ENCODE measurements at places on chromosomes 1 and 21.

- no peak for DNase-seq
Measured at GRCh38 chr21:35882791-35883240, 177.5 kb downstream of the SETD4 start.

- no peak for DNase-seq
Measured at GRCh38 chr1:47754221-47754620, 243.0 kb downstream of the TRABD2B start.

DNA sequence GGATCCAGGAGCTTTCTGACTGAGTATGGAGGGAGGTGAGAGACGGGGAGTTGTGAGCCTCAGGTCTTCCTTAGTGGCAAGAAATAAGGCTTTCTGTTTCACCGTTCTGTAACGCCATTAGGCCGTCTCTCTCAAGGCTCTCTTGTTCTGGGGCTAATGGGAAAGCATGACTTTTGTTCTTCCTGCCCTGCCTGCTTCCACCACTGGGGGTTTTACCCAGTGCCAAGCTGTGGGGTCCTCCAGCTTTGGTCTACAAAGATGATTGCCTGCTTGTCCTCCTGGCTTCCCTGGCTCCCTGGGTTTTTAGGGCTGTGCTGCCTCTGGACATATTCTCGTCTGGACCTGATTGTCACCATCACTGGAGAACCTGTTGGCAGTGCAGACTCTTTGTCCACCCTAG is 74.8 kb upstream of the TINAGL1 start:
- no peak for DNase-seq

DNA sequence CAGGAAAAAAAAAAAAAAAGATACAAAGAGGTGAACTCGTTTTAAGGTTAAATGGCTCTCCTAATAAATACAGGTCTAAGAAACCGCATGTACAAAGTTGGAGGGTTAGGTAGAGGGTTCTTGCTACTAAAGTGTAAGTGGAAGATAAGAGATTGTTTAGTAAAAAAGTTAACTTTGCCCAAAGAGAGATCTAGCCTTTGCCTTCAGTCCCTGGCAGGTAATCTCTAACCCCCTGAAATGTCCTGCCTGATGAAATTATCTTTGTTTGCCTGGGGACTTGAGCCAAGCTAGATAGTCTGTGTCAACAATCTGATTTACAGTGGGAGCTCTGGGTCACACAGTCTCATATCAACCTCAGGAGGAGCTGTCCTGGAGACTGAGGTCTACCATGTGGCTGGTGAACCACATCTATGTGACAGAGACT is 57.6 kb downstream of the TRIM33 start:
- no peak for DNase-seq

DNA sequence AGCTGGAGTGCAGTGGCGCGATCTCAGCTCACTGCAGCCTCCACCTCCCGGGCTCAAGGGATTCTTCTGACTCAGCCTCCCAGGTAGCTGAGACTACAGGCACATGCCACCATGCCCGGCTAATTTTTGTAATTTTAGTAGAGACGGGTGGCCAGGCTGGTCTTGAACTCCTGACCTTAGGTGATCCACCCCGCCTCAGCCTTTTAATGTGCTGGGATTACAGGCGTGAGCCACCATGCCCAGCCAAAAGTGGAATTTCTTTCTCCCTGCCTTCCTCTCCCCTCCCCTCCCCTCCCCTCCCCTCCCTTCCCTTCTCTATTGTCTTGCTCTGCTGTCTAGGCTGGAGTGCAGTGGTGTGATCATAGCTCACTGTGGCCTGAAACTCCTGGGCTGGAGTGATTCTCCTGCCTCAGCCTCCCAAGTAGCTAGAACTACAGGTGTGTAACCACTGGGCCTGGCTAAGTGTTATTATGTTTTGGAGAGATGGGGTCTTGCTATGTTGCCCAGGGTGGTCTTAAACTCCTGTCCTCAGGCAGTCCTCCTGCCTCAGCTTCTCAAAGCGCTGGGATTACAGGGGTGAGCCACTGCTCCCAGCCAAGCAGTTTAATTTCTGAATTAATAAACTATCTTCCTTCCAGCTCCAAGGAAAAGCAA is 10.0 kb upstream of the MACF1 start:
- no peak for DNase-seq

DNA sequence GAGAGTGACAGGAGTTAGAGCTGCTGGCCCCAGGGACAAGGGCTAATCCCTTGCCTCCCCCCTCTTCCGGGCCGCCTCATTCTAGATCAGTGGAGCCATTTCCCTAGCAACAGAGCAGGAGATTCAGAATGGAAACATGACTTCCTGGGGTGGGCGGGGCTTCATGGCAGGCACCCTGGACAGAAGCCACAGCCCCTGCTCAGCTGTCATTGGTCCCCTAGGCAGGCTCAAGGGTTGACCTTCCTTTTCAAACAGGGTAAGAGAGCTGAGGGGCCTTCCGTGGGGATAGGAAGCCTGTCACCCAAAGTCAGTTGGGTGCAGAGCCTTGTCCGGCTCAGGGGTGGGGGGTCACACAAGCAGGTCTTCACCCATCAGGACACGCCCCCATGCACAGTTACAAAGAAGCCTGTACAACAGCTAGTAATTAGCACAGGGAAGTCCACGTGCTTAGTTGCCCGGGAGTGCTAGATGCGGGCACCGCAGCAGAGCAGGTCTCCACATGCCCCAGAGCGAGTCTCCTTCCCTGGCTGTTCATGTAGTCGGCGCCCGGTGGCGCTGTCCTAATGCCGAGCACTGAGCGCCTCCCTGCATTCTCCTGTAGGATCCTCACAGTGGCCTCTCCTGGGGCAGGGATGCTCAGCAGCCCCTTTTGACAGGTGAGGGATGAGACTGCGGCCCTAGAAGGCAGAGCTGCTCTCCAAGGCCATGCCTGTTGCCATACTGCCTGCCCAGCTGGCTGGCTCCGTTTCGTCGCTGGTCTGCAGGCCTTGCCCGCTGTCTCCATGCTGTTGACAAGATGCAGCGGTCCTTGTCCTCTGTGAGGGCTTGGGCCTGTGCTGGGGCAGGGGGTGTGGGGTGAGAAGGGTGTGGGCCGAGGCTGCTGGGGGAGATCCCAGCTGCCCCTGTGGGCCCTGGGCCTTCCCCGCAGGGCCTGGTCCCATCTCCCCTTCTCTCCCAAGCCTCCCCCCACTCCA is 5.1 kb downstream of the TMEM201 start:
- peak; percentile 76 for DNase-seq

GRCh38 chr1:6827630-6828165 is 42.4 kb downstream of the CAMTA1 start:
- DNase-seq, result no peak

GRCh38 chr1:23600283-23600682 is 41.0 kb upstream of the ID3 start:
- peak; percentile 68 for DNase-seq
